Activated CD4-positive, CD25-positive, alpha-beta regulatory T cell treated with anti-CD3 and anti-CD28 coated beads, Interleukin-2, amount 50 U/mL, for 16 hours (primary cell): ENCODE measurements at places on chromosomes 1 and 21.

GRCh38 chr1:95542936-95543335 is 308.9 kb downstream of the RWDD3 start:
- no peak for DNase-seq

DNA sequence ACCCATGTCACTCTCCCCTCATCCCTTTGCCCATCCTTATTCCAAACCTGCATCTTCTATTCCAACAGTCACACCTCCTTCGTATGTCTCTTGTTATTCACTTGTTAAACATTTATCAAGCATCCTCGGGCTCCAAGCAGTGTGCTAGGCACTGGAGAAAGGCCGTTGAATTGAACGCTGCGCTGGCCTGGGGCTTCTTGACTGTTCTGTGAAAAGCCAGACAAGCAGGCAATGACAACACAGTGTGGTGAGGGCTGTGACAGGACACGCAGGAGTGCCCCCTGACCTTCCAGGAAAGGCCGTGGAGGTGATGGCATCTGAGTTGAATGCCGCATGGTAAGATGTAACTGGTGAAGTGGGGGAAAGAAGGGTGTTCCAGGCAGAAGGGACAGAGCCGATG is 19.2 kb downstream of the ETV3 start:
- no peak for DNase-seq

GRCh38 chr1:195872376-195872775 is 735.9 kb downstream of the KCNT2 start:
- no peak for DNase-seq

DNA sequence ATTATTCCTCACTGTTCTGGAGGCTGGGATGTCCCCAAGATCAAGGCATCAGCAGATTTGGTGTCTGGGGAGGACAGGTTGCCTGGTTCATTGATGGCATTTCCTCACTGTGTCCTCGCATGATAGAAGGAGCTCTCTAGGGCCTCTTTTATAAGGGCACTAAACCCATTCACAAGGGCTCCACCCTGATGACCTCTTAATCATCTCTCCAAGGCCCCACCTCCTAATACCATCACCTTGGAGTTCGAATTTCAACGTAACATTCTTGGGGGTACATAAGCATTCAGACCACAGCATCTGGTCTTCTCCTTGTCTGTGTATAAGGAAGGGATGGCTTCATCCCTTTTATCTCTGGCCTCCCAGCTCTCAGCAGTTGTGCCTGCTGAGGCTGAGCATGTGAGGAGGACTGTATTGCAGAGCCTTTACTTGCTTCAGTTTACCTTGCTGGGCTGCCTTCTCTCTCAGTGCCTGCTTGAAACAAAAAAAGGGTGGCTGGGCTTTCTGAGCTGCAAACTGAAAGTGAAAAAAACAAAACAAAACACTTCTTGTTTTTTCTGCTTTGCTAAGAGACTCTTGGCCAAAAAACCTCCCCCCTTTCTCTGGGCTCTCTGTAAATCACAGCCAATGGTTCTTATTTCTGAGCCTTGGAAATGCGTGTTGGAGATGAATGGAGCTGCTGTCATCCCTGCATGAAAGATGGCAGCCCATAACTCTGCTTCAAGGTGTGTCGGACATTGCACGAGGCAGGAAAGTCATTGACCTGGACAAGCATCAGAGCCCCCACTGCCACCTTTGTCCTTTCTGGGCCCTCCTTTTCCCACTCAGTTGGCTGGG is 75.8 kb downstream of the RHOU start:
- no peak for DNase-seq

GRCh38 chr1:26706315-26706714 is 10.5 kb downstream of the ARID1A start:
- no peak for DNase-seq

DNA sequence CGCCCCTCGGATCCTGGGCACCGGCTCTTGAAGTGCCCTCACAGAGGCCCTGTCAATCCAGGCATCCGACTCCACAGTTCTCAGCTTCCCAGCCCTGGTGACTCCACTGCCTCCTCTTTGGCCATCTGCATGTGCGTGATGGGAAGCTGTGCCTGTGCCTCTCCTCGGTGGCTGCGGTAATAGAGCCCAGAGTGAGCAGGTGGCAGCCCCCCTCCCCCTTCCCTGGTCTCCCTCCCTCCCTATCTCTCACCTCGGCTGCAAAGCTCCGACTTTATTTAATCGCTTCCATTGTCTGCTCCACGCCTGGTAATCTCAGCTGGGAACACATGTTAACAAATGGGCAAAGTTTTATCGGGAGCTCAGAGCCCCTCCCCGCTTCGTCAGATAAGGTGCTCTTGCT is 91.9 kb downstream of the IGSF21 start:
- DNase-seq, result no peak

DNA sequence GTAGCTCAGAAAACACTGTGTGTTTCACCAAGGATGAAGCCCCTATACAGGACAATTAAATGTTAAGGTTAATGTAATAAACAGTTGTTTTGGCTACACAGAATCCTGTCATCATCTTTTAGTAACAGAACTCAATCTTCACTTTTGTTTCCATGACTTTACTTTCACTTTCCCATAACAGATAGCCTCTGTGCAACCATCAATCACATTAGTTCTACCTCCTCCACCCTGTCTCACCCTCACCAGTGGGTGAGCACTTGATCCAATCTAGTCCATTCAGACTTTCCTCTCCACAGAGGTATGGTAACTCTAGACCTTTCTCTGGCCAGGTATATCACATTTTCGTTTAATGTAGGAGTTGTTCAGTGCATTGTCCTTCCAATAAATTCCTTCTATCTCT is 1018.5 kb downstream of the ADGRL2 start:
- DNase-seq, result no peak

GRCh38 chr1:212040629-212041412 is 5.3 kb downstream of the DTL start:
- no peak for DNase-seq

DNA sequence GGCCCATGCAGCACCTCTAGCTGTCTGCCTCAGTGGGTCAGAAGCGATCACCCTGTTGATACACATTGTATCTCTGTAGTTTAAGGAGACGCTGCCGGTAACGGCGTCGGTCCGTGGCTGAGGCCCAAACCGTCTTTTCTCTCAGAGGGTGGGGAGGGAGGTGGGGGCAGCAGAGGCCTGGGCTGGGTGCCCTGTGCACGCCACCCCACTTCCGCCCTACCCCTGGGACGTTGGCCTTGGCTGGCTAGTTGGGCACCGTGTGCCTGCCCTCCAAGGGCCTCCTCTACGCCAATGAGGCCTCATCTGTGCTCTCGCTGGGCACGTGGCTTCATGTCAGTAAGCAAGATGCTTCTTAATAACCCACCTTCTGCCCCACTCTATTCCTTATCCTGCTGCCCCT is 9.4 kb downstream of the ZC3H12A start:
- DNase-seq, result no peak

DNA sequence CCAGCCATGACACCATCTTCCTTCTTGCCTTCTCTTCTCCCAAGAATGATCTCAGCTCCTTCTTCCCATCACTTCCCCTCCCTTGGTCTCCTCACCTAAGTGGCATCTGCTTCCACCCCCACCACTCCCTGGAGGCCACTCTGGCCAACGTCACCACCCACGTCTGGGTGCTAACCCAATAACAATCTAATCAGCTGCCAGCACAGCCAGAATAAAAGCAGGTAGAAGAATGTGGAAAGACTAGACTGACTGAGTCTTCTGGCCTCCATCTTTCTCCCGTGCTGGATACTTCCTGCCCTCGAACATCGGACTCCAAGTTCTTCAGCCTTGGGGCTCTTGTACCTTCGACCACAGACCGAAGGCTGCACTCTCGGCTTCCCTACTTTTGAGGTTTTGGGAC is 245.3 kb upstream of the CSF3R start:
- no peak for DNase-seq

- DNase-seq, result no peak
These were observed 16.6 kb downstream of the ANGPTL3 start for GRCh38 chr1:62613890-62614289.

GRCh38 chr1:233959102-233959501 is 54.6 kb downstream of the SLC35F3 start:
- no peak for DNase-seq
